ENCODE measurements at places on chromosomes 3 and 15.
A peak's percentile ranks its signal among the peaks of the same experiment; 100 is the strongest.

- no peak for DNase-seq
These were observed 21.6 kb downstream of the ACSBG1 start for GRCh38 chr15:78212546-78213424.

GRCh38 chr15:66941791-66942190, 123.6 kb upstream of the SMAD3 start:
- DNase-seq, result no peak

DNA sequence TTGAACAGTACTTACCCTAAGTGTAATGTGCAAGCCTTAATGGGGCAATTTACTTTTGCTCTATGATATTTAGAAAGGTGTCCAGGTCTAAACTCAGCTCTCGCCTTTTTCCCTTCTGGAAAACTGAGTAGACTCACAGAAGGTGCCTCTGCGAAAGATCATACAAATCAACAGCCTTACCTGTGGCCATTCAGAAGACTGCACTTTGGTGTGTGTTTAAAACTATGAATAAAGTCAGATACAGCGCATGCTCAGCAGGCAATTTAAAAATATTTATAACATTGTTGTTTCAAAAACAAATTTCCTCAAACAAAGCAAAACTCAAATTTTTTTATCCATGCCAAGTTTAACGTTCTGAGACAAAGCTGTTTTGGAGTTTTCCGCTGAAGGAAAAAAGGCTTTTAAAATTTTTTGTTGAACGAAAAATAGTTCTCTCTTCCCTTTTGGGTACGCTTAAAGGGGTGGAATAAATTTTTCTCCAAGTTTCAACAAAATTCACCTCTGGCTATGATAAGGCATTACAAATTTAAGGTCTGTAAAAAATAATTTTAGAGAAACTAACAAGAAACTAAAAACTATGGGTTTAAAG, 156.3 kb downstream of the TIGIT start:
- DNase-seq, result no peak

GRCh38 chr3:71110385-71111222, 472.9 kb downstream of the FOXP1 start:
- DNase-seq, result no peak

DNA sequence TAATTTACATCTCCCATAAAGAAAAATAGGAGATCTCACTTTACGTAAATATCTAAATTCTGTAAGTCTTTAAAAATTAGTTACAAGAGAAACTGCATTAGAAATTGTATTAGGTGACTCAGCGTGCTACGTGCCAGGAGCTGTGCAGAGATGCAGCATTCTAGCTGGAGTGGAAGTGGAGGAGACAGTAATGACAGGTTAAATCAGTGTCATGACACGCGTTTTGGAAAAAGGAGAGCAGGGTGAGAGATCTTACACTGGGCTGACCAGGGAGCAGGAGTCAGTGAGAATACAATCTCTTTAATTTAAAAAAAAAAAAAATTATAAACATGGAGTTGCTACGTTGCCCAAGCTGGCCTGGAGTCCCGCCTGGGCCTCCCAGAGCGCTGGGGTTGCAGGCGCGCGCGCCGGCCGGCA, 635 bp downstream of the TUBGCP5 start:
- DNase-seq, result no peak

DNA sequence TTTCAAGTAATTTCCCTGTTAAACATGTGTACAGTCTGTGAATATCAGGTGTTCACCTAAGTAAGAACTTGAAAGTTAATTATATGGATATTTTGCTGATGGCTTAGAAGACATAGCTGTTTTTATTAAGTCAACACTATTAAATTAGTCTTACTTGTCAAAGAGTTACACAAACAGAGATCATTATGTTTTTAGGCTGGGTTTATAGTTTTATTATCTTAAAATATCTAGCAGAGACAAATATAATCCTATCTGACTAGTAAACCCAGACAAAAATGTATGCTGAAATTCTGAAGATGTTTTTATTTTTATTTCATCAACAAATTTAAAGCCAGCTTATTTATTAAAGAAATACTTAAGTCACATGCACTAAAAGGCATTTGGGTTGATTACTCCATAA, 51.2 kb upstream of the CCK start:
- no peak for DNase-seq

GRCh38 chr3:66483006-66483405, 17.8 kb downstream of the LRIG1 start:
- no peak for DNase-seq

DNA sequence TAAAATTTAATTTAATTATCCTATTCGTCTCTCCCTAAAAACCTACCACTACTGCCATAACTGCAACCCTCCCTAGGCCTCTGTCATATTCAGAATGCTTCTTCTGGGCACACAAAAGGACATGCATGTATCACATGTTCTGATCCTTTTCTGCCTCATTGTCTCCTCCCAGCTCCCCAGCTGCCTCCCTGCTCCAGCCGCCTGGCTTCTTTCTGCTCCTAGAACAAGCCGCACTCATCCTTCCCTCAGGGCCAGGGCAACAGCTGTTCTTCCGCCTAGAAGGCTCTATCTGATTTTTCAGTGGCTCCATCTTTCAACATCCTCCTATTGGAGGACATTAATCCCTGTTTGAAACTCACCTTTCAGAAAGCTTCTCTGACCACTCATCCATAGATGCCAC, 38.6 kb downstream of the TMED3 start:
- no peak for DNase-seq

- no peak for DNase-seq
These were observed 315.2 kb downstream of the CLSTN2 start for GRCh38 chr3:140250010-140250855.

GRCh38 chr3:123201557-123202427, at the start of gene SEC22A:
TSS of gene SEC22A (plus strand) at chr3:123201943. CDS start at chr3:123209218, 7,275 bp downstream.
- DNase-seq, result peak; percentile 91

DNA sequence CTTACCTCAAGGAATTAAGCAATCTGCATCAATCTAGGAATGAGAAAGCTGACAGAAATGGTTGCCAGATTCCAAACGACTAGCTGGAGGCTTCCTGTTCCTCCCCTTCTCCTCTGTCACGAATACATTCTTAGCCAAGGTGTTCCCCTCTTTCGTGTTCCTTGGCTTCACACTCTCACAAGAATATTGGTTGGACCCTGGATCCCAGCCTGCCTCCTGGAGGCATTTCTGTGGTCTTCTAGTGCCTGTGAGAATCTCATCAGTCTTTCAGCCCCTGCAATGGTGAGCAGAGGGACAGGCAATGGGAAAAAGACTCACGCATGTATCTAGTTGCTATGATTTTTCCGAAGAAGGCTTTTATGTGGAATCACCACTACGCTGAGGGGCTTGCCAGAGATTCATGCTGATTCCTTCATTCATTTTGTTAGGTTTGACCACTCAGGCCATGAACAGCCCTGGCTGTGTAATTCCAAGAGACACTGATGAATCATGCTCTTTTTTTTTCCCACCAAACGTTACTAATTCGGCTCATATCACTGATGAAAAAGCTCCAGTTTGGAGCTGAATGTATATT, 1.6 kb upstream of the P3H2 start:
- no peak for DNase-seq

DNA sequence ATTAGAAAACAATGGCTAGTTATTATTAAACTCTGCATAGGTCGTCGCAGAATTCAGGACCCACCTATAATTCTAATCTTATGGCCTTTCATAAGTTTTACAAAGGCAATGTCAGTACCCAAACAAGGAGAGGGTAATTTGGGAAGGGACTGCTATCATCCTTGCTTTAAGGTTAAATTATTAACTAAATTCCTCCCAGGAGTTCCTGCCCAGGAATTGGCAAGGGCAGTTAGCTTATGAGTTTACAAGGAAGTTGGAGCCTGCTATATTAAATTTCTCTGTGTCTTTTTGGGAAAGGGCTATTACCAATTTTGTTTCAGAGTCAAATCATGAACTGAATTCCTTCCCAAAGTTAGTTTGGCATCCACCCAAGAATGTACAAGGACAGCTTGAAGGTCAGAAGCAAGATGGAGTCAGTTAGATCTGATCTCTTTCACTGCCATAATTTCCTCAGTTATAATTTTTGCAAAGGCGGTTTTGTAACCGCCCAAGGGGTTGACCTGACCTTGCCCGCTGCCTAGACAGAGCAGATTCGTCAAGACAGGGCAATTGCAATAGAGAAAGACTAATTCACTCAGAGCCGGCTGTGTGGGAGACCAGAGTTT, 45.3 kb upstream of the LHFPL4 start:
- no peak for DNase-seq

DNA sequence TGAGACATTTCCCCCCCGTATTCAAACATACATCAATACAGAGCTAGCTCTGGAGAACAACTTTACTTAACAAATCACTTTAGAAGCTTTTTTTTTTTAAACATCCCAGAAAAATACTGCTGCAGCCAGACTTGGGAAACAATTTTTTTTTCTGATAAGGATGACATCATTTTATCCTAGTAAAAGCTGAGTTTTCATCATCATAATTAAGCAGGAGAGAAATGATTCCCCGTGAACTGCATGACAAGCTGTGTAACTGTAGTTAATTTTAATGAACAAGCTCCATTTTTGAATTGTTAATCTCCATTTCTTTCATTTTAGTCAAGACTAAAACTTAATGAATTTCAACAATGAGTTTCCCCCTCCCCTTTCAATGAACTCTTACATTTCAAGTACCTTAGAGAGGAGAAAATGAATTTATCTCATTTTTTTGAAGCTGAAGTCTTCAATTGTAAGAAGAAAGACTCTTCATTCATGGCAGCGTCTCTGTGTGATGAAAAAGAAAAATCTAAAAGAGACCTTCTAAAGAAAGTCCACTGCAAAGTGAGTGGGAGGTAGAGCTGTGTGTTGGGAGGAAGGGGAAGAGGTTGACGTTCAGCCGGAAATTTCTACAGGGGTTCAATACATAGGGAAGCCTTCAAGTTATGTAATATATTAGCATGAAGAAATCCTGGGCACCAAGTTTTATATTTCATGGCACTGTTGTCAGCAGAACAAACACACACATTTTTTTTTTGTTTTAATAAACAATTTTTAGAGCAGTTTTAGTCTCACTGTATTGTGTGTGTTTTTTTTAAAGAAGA, 31.7 kb downstream of the HES1 start:
- DNase-seq, result no peak

DNA sequence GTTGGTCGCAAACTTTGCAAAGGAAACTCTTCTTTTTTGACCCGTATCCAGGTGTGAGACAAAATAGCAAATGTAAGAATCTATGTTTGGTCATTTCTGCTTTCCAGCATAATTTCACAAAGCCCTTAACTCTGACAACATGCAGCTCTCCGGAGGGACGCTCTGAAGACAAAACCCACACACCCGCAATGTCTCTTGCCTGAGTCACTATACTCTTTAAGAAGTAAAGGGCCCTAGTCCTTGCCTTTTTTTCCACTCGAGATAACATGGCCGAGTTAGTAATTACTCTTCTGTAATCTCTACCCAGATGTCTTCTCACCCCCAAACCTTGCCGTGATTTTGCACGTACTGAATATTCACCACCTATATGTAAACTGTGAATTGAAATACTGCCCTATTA, 115.7 kb upstream of the ADAMTS9 start:
- no peak for DNase-seq

DNA sequence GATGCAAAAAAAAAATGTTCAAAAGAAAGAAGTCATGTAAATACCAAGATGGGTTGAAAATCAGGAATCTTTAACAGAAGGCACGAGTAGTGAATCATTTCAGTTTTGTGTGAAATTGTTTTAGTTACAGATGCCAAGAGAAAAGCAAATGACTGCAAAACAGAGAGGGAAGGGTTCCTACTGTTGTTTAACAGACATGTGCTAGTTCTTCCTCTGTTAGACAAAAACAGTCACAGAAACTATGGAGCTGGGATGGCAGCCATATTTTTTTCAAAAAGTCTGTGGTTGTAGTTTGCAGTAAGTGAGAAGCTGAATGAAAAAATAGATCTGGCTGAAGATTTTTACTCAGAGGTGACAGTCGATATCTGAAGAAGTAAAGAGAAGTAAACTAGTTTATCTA, 511.9 kb downstream of the ZIC1 start:
- no peak for DNase-seq

DNA sequence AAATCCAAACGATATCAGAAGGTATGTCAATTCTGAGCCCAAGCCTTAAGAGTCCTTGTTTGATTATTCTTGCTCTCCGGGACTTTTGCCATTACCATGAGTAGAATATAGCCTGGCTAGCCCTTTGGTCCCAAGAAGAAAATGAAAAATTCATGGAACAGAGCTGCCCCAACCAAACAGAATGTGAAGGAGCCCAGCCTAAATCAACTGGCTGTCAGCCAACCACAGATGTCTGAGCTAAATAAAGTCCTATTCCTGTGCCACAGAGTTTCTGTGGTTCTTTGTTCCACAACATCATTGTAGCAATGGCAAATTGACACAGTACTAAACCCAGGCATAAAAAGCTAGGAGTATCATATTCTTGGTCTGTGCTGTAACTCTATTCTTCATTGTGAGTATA, 185.2 kb downstream of the CPNE4 start:
- DNase-seq, result no peak

DNA sequence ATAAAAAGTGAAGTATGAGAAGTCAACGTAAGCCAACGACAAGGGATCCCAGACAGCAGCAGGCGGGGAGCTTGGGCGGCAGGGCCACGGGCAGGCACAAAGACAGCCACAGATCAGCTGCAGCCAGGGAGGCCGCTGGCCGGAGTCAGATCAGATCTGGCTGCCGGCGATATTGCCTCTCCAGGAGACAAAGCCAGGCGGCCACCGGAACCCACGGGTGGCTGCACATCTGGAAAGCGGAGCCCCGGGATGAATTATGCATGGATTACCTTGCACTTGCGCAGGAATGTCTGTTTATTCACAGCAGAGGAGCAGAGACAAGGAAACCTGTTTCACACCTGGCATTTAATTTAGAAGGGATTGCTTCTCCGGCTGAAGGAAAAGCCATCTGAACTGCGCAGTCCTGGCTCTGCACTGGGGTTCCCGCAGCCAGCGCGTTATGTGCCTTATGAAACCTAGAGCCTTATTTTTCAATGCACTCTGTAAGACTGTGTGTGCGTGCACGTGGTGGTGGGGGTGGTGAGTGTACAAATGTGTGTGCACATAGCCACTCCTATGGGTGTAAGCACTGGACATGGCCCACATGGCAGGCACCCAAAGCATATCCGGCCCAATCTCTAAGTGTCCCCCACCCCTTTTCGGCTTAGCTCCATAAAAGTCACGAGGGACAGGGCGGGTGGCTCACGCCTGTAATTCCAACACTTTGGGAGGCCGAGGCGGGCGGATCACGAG, 427.8 kb upstream of the MCTP2 start:
- no peak for DNase-seq

DNA sequence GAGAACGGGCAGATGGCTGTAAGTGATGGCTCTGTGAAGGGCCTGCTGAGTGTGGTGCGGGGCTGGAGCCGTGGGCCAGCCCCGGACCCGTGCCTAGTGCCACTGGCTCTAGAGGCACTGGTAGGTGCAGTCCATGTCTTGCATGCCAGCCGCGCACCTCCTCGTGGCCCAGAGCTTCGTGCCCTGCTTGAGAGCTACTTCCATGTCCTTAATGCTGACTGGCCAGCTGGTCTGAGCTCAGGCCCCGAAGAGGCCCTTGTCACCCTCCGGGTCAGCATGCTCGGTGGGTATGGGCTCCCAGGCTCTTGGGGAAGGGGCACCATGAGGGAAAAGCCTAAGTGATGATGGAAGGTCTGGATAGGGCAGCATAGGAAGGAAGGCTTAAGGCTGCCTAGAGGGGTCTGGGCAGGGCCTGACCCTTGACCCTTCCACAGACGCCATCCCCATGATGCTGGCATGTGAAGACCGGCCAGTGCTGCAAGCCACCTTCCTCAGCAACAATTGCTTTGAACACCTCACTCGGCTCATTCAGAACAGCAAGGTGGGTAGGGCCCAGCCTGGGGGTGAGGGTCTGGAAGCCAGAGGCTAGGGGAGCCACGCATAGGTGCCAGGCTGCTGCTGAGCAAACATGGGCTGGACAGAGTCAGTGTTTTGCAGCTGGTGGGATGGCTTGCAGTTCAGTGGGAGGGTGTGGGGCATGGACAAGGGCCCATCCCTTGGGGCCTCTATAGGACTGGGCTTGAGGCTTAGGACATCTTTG, 12.1 kb downstream of the NBEAL2 start:
- no peak for DNase-seq

Measured in stimulated activated CD8-positive, alpha-beta memory T cell treated with anti-CD3 and anti-CD28 coated beads, Interleukin-15, amount 100 ng/mL, for 48 hours (primary cell).